HT1080 (cell line): ENCODE measurements at places on chromosomes 16 and 17. TPM values are rescaled to one million over a fixed set of nuclear protein-coding genes. Genes with fewer than 3 reads are reported as not detected.

The C1QL1 gene
- 3.1 and 3.6 TPM in 2 replicates for total RNA-seq

The GLOD4 gene
- 46.7 and 59.4 TPM in 2 replicates for total RNA-seq

The ZFP3 gene
- total RNA-seq, result not detected in 2 replicates

- no peak for DNase-seq
These were observed 1494.7 kb upstream of the CDH8 start for GRCh38 chr16:63530974-63531373.

DNA sequence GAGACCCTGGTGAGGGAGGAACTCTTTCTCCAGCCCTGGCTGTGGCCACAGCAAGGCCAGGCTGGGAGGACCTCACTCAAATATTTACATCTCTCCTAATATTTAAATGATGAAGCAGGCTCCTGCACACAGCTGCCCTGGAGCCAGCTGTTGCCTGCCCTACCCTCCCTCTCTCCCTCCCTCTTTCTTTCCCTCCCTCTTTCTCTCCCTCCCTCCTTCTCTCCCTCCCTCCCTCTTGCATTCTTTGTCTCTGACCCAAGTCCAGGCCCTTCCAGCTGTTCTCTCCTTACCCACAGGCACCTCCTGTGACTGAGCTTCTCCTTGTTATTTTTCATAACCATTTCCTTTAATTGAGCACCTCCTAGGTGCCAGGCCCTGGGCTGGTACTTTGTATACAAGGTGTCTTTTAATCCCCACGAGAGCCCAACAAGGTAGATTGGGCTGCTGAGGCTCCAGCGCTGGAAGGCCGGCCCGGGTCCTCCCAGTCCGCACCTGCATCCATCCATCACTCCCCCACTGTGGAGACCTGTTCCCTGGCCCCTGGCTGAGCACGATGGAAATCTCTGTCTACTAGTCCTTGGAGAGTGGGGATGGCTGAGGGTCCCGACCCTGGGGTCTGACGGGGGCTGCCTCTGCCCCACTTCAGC lies 242.3 kb downstream of the SEC14L1 start:
- no peak for DNase-seq

DNA sequence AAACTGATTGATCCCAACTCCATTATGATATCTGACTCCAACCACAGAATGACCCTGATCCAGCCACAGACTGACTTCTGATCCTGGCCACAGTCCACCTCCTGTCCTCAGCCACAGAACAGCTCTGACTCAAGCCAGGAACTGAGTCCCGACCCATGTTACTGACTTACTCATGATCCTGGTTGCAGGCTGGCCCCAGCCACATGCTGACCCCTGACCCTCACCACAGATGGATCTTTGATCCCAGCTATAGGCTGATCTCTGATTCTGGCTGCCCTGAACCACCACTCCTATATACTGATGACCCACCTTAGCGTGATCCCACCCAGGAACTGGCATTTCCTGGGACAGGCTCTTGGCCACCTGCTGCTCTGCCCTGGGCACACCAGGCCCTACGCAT lies 32.2 kb upstream of the IL21R start:
- peak; percentile 26 for DNase-seq
